SHP77 treated with DMSO at 0.1 percent for 48 hours (cell line): ENCODE measurements at places on chromosomes 5 and 9.
A peak's percentile ranks its signal among the peaks of the same experiment; 100 is the strongest.

GRCh38 chr5:88827997-88828396, 55.0 kb downstream of the MEF2C start:
- DNase-seq: no peak

GRCh38 chr9:26656003-26656870, 236.4 kb downstream of the CAAP1 start:
- peak; percentile 73 for DNase-seq

GRCh38 chr5:10456583-10457420, 15.1 kb downstream of the ROPN1L start:
- DNase-seq: no peak

GRCh38 chr9:98856982-98857381, 49.5 kb downstream of the GALNT12 start:
- no peak for DNase-seq

DNA sequence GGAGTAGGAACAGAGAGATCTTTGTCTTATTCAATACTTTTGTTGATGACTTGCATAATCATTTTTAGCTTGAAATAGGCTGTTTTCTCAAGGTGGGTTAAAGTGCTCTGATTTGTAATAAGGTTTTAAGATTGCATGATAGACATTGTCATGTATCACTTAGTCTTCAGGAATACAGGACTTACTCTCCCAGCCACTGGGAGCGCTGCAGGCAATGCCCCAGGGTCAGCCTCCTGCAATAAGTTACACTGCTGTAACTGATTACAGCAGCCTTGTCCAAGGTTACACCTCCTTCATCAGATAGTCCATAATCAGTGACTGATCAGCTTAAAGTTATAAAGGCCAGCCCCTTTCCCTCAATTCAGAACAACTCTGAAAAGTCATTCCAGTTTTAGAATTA, 218.6 kb downstream of the ESM1 start:
- no peak for DNase-seq

- DNase-seq: no peak
Observed at GRCh38 chr5:45491368-45491767, 204.8 kb downstream of the HCN1 start.

DNA sequence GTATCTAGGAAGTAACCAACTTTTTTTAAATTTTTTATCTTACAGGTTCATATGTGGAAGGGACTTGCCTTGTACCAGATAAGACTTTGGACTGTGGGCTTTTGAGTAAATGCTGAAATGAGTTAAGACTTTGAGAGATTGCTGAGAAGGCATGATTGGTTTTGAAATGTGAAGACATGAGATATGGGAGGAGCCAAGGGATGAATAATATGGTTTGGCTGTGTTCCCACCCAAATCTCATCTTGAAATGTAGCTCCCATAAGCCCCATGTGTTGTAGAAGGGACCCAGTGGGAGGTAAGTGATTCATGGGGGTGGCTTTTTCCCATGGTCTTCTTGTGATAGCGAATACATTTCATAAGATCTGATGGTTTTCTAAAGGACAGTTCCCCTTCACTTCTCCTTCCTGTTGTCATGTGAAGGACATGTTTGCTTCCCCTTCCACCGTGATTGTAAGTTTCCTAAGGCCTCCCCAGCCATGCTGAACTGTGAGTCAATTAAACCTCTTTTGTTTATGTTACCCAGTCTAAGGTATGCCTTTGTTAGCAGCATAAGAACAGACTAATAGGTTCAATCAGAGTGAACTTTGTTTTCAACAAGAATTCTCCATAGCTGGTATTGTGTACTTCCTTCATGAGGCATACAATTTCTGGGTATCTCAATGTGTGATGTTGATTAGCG, 535.6 kb upstream of the MEF2C start:
- DNase-seq: no peak

- DNase-seq: no peak
Observed at GRCh38 chr9:4904322-4905134, 80.5 kb upstream of the JAK2 start.

- DNase-seq: no peak
Observed at GRCh38 chr9:121296213-121297127, 28.5 kb downstream of the GSN start.

- no peak for DNase-seq
Observed at GRCh38 chr9:479304-479970, 264.8 kb downstream of the DOCK8 start.

DNA sequence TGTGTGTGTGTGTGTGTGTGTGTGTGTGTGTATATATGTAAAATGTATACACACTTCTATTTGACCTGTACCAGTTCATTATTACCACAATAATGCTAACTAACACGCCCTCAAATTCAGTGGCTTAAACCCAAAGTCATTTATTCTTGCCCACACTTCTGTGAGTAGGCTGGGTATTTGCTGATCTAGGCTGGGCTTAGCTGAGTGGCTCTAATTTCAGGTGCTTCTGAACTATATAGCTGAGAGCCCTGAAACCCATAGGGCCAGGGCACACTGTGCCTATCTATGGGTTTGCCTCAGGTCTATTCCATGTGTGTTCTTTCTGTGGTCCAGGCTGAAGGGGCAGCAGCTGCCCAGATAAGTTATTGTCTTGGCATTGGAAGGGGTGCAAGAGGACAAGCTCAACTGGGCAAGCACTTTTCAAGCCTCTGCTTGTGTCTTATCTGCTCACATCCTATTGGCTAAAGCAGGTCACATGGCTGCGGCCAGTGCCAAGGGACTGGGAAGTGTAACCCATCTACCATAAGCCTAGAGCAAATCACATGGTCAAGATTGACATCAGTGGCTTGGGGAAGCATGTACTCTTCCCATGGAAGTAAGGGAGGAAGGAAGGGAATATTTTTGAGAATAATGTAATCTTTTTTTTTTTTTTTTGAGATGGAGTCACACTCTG, 139.9 kb downstream of the PALM2AKAP2 start:
- no peak for DNase-seq

DNA sequence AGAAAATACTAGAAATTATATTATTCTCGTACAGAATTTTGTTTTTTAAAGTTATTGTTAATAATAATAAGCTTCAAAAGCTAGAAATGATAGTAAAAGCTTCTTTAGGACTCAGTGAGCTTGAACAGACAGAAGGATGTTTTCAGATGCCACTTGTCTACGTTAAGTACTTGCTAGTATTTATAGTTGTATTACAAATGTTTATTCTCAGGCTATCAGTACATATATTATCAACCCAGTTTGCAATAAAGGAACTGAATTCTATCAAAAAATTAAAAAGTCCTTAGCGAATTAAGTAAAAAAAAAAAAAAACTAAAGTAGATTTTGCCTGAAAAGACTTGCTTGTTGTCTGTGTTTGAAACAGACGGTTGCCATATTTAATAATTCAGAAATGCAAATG, 23.9 kb downstream of the HCN1 start:
- no peak for DNase-seq

DNA sequence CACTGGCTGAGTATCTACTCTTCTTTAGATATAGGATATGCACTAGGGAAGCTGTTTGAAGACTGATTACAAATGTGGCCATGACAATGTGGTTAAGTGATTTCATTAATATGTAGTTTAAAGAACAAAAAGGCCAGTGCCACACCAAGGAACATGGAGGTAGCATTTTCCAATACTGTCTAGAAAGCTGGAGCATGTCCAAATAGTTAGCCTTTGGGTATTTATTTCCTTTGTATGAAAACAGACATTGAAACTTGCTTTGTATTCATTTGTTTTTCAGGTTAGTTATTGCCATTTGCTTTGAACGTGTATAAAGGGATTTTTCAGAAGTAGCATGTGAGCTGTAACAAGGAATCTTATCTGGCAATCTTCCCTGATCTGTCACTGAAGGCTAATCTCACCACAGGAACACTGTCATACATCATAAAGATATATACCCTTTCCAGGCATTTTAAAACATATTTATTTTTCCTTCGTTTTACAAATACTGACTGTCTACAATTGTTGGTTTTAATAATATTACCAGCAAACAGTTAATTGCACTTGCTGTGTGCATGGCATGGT, 93.4 kb downstream of the PLPPR1 start:
- DNase-seq: no peak

DNA sequence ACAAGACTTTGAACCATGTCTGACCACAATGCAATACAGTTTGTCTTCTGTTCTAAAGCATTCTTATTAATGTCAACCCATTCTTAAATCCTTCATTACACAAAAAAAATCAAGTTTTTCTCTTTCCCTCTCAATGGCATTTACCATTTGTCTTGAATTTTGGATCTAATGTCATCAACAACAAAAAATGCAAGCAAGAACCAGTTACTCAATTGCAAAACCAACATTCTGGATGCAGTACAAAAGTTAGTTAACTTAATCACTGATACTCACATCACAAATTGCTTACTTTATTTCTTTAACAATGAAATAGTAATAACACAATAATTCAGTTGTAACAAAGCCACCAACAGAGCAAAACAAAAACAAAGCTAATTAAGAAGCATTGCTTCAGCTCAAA, 6.0 kb downstream of the C9orf40 start:
- no peak for DNase-seq

DNA sequence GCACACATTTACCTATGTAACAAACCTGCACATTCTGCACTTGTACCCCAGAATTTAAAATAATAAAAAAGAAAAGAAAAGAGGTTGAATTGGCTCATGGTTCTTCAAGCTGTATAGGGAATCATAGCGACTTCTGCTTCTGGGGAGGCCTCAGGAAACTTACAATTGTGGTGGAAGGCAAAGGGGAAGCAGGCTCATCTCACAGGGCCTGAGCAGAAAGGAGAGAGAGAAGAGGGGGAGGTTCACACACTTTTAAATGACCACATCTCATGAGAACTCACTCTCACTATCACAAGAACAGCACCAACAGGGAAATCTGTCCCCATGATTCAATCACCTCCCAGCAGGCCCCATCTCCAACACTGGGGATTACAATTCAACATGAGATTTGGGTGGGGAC, 214.6 kb downstream of the CDK5RAP2 start:
- DNase-seq: no peak
